Activated CD4-positive, alpha-beta T cell treated with anti-CD3 and anti-CD28 coated beads, Interleukin-2, amount 50 U/mL, for 1 hour (primary cell): ENCODE measurements at places on chromosomes 16 and 17.

GRCh38 chr16:50311891-50312501 is 45.6 kb downstream of the ADCY7 start:
- no peak for DNase-seq

DNA sequence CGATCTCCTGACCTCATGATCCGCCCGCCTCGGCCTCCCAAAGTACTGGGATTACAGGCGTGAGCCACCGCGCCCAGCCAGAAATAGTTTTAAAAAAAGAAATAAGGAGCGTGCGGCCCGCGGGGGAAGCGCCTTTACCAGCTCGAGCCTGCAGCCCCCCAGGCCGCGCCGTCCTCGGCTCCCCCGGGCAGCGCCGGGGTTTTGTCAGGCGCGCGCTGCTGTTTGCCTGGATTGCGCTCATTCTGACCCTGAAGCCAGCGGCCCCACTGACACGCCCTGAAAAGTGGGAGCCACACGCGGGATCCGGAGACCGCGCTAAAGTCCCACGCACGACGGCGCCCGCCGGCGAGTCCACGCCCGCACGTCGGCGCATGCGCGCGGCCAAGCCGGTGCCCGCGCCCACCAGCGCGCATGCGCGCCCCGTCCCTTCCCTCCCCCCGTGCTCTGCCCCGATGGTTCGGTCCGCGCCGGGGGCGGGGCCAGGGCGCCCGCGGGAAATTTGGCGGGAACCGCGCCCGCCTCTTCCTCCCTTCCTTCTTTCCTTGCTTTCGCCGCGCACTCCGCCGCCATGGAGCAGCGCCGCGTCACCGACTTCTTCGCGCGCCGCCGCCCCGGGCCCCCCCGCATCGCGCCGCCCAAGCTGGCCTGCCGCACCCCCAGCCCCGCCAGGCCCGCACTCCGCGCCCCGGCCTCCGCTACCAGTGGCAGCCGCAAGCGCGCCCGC is at the start of gene CDT1:
Gene CDT1 (plus strand): TSS at position 526 of the 724 bp plus-strand sequence. CDS start 43 bp downstream, at position 569.
- peak; percentile 78 for DNase-seq

GRCh38 chr16:51708861-51709260 is 557.8 kb upstream of the SALL1 start:
- no peak for DNase-seq

DNA sequence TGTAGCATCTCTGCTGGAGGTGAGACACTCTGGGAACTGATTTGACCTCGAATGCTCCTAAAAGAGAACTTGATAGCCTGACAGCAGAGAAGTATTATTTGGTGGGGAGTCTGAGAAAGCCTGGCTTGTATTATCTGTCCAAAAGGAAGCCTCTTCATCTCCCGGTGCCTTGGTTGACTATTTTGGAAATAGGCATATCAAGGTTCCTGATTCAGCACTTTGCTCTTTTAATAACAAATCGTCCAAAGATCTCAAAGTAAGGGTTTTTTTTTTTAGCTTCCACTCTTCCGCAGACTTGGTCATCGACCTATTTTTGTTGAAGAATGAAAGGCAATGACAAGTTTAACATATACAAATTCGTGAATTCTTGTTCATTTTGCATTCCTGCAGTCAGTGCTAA is 14.8 kb downstream of the TMEM186 start:
- no peak for DNase-seq

DNA sequence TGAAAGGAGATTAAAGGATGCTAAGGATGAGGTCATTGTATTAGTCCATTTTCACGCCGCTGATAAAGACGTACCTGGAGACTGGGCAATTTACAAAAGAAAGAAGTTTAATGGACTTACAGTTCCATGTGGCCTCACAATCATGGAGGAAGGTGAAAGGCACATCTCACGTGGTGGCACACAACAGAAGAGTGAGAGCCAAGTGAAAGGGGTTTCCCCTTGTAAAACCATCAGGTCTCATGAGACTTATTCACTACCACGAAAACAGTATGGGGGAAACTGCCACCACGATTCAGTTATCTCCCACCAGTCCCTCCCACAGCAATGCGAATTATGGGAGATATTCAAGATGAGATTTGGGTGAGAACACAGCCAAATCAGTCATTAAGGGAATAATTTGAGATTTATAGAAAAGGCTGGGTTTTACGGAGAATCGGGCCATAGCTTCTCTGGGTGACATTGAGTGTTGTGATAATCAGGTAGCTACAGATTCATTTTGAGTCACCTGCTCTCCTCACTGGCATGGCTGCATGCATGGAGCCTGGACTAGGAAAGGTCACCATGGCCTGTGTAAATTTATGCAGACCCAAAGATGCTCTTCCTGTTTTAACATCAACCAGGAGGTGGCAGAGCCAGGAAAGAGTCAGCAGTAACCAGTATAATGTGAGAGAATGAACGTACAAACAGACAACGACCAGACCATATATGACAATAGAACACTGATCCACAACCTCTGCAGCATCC is 40.5 kb upstream of the DYNLRB2 start:
- DNase-seq = no peak

GRCh38 chr16:49492896-49493626 is 119.5 kb downstream of the C16orf78 start:
- DNase-seq = no peak

GRCh38 chr16:49647673-49648072 is 208.2 kb downstream of the ZNF423 start:
- no peak for DNase-seq

GRCh38 chr16:3857189-3858043 is 23.1 kb downstream of the CREBBP start:
- DNase-seq = no peak

- no peak for DNase-seq
Measured at GRCh38 chr16:1687427-1688316, 9.6 kb downstream of the JPT2 start.

GRCh38 chr16:11668623-11669379 is 546 bp downstream of the SNN start:
- peak; percentile 40 for DNase-seq
